ENCODE measurements at places on chromosomes 12 and 14. TPM values are rescaled to one million over a fixed set of nuclear protein-coding genes. Genes with fewer than 3 reads are reported as not detected.
A peak's percentile ranks its signal among the peaks of the same experiment; 100 is the strongest.

DNA sequence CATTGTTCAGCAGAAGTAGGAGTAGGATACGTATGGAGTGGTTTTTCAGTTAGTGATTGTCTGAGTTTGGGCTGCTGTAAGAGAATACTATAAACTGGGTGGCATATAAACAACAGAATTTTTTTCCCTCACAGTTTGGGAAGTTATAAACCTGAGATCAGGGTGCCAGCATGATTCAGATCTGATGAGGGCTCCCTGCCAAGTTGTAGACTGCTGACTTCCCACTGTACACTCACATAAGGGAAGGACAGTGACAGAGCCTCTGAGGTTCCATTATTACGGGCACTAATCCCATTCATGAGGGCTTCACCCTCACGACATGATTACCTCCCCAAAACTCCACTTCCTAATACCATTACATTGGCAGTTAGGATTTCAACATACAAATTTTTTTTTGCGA lies 50.7 kb downstream of the ACSM4 start:
- no peak for DNase-seq

DNA sequence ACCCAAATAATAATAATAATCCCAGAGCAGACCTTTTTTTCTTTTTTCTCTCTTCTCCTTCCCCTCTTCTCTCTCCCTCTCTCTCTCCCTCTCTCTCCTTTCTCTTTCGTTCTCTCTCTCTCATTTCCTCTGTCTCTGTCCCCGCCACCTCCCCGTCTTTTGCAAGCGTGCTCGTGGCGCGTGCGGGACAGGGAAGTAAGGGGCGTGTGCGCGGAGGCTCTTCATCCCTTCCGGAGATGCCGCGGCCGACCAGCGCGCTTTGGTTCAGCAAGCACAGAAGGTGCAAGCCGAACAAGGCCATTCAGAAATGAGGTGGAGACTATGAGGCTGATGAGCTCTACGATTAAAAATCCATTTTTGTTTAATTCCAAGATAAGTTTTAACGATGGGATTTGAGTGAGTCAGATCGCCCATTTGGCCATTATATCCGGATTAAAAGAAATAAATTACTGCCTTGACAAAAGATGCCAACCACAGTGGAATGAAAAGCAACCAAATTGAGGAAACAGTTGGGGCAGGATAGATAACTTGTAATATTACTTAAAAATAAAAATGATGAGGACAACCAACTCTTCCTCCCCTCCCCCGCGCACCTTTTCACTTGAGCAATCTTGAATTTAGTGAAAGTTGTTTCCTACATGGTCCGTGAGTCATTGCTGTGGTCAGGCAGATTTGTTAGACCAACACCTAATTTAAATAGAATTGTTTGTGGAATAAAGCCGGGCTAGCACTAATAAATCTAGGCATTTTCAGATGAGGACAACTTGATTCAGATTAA lies 1.2 kb upstream of the AMIGO2 start:
- peak; percentile 56 for DNase-seq

ZBTB1 gene
- 49.6 TPM for total RNA-seq

DNA sequence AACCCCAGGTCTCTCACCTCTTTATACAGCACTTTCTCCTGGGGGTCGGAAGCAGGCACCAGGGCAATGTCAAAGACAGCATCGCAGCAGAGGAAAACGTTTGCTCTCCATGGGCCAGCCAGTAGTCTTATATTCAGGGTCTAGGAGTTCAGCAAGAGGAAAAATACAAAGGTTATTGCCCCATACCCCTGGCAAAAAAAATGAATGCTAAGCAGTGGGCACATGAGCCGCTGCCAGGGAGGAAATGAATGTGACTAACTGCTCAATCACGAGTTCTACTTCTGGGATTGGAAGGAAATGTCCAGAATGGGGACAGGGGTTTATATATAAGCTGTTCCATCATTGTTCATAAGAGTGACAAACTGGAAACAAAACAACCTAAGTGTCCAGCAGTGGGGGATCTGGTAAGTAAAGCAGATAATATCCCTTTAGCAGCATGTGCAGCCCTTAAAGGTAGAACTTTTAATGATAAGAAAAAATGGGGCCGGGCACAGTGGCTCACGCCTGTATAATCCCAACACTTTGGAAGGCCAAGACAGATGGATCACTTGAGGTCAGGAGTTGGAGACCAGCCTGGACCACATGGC lies 53.8 kb downstream of the PHETA1 start:
- DNase-seq = no peak

LUM gene
- total RNA-seq = not detected

RAPGEF3 gene
- total RNA-seq = 1.1 TPM

All from activated naive CD4-positive, alpha-beta T cell treated with anti-CD3 and anti-CD28 coated beads, Interleukin-2, amount 50 U/mL, for 72 hours (primary cell).